ENCODE measurements at places on chromosomes 2 and 18.

- no peak for DNase-seq
Measured at GRCh38 chr2:200744201-200744602, 67.5 kb upstream of the BZW1 start.

DNA sequence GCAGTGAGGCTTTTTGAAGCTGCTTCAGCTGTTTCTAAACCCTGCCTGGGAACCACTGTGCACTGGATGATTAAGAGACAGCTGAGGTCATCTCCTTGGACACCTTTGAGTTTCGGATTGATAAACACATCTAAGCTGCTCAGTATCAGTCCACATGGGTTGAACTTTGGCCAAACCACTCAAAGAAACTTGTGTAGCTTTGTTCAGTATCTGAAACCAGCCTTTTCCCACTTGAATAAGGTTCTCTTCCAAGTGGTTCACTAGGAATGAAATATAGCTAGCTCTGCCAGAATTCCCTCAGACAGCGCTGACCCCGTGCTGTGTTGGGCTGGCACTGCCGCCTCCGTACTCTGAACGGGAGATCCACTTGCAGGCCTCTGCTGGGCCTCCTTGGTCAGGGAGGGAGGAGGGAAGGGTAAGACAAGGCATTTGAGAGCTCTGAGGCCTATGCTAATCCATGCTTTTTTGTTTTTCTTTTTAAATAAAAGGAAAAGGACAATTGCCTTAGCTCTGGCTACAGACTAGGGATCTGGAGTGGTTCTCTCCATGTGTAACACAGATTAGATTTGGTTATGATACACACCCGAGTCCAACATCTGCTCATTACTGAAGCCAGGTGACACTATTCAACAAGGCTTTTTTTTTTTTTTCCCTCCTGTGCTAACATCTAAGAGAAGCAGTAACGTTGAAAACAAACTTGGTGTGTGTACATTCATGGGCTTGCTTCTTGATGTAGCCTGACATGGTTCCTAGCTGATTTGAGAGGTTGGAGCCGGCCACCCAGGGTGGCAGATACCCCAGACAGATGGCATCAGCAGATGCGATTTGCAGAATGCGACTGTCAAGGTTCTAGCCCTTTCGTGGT, 67.7 kb downstream of the NCK2 start:
- DNase-seq, result no peak

DNA sequence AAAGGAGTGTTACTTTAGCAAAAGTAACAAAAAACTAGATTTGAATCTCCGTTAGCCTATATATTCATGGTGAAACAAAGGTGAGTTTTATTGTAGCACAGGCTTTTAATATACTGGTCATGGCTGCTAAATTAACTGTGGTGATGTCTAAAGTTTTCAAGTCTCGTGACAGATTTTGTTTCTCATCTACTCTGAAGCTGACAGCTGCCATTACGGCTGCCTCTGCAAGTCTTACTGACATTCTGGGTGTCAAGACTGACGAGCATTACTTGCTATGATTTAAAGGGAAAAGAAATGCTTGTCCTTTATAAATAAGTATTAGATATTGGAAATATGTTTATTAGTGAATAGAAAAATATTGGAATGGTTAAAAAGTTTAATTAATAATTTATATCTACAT, 207.7 kb downstream of the DSEL start:
- no peak for DNase-seq

- DNase-seq, result no peak
Measured at GRCh38 chr2:109207176-109207575, 78.2 kb downstream of the SH3RF3 start.

DNA sequence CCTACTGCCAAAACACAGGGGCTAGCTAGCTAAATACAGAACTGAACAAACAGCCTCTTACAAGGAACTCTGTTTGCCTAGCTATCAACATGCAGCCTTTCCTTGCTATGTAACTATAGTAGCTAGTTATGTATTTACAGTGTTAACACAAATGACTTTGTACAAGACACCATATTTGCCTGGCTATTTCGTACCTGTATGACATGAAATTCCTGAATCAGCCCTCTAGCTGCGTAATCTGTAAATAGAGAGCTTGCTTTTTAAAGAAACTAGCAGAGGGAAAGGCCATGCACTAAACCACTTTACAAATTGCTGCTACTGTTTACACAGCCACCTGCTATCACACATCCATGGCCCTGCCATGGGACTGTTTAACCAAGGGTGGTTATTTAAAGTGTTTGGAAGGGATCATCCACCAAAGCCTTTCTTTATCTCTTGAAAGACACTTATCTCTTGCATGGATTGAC, 248.7 kb downstream of the TFCP2L1 start:
- no peak for DNase-seq

GRCh38 chr2:1818811-1819210, 74.5 kb upstream of the PXDN start:
- no peak for DNase-seq

DNA sequence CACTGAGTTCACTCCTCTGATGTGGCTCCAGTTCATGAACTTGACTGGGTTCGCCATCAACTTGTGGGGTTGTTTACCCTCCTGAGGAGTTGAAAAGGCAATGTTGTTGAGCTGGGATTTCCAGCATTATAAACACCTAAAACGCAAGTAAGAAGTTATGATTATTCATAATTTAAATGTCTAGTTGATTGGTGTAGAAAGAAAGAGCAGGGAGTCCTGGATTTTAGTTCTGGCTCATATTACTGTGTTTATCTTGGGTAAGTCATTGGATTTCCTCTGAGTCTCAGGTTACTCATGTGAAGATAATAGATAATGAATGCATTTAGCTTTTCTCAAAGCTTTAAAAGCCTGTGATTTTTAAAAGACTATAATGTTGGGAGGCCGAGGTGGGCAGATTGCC, 438.0 kb upstream of the CDH20 start:
- no peak for DNase-seq

GRCh38 chr18:78526923-78527711, 452.5 kb upstream of the SALL3 start:
- DNase-seq, result no peak

GRCh38 chr2:73006969-73007710, 64.4 kb downstream of the SFXN5 start:
- no peak for DNase-seq

- no peak for DNase-seq
Measured at GRCh38 chr18:60975420-60975819, 357.8 kb upstream of the CDH20 start.

DNA sequence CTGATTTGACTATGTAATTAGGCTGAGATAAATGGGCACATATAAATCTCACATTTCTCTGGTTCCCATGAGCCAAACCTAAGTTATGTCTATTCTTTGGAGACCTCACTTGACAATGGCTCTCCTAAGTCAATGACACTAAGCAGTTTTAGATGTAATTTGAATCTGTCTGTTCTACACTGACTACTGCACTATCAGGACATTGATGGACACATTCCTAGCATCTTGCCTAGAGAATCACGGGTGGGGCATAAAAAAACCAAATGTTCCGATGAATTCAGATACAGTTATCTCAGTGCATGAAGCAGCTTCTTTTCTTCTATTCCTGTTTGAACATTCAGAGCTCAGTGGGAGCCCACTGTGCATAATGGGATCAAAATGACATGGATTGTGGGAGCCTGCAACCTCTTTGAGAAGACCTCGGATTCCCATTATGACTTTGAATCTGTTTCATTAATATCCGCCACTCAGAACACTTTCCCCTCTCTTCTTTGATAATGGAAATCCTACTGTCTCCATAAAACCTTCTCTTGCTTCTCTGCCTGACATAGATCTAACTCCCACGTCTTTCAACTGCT, 110.8 kb downstream of the FSHR start:
- DNase-seq, result no peak

DNA sequence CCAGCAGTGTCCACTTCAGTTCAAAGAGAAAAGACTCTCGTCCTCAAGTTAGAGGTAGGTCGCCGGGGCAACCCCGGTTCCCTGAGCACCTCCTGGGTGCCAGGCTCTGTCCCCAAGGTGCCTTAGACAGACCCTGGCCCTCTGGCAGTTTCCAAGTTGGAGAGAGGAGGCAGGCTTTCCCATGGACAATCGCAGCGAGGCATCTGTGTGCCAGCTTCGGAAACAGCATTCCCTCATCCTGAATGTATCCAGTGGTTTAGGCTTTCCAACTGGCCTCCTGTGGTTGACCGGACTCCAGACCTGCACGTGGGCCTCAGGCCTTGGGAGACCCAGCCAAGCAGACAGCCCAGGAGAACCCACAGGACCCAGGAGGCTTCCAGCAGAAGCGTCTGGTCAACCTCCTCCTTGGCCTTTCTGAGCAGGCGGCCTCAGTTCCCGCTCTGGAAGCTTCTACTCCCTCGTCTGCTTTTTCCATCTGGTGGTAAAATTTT, 70.3 kb downstream of the KCNF1 start:
- DNase-seq, result no peak

- no peak for DNase-seq
Measured at GRCh38 chr2:73984203-73984921, at the start of gene TET3. Gene TET3 (plus strand): TSS chr2:73984910. CDS start chr2:73986404, 1,494 bp downstream.

DNA sequence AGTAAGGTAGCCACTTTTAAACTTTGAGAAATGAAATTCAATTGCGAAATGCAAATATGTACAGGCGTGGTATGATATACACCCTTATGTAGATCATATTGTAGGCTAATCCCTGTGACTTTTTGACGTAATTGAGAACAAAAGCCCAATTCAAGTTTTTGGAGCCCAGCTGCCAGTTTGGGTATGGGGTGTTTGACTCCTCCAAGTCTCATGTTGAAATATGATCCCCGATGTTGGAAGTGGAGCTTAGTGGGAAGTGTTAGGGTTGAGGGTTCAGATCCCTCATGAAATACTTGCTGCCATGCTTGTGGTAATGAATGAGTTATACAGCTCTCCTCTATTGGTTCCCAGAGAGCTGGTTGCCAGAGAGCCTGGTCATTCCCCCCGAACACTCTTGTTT, 1666.8 kb downstream of the SUCLG1 start:
- DNase-seq, result no peak

DNA sequence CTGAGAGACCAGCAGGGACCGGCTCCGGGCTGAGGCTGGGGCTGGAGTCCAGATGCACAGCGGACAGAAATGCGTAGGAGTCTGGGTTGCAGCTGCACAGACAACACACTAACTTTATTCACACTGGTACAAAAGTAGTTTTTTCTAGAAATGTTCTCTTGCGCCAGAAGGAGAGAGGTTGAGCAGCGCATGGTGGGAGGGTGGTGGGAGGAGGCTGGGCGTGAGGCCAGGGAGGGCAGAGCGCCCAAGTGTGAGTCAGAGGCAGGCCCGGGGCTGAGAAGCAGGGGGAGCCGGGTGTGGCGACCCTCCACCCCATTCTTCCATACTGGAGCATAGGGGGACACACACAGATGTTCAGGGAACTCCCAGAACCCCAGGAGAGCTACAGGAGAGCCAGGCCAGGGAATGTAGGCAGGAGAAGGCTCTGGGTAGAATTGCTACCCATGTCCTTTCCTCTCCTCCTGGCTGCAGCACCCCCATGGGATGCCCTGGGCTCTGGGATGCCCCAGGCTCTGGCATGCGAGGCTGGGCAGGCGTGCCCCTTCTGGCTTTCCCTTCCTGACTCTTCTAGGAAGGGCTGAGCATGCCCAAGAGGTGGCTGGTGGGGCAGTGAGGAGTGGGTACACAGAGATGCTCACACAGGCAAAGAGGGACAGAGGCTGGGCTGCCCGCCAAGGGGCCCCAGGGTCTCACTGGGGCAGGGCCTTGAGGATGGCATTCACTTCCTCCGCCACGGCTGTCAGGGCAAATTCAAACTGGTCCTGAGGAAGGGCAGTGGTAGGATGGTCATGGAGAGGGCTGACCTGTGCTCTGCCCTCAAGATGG, 10.6 kb downstream of the DNAJB2 start:
- no peak for DNase-seq

GRCh38 chr2:100126897-100127401, 15.4 kb downstream of the AFF3 start:
- DNase-seq, result no peak

- DNase-seq, result no peak
Measured at GRCh38 chr2:160891353-160891740, 268.9 kb upstream of the TANK start.

DNA sequence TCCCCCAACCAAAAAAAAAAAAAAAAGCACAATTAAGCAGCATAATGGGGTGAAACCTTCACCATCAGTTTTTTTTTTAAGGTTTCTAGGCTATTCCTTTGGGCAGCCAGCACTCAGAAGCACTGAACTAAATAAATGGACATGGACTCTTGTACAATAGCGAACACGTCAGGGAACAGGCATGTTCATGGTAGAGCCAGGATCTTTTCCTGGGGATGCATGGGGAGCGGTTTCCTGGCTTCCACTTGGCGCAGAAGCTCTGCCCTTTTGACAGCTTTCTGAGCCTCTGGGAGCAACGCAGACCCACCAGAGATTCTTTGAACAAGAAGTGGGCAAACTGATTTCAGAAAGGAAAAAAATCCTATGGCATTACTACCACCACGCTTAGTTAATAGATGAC, 35.0 kb downstream of the ALPK2 start:
- DNase-seq, result no peak

- DNase-seq, result no peak
Measured at GRCh38 chr18:47522359-47522758, 270.9 kb upstream of the SKOR2 start.

GRCh38 chr18:34493566-34494358, 216.3 kb upstream of the DTNA start:
- peak; percentile 18 for DNase-seq

DNA sequence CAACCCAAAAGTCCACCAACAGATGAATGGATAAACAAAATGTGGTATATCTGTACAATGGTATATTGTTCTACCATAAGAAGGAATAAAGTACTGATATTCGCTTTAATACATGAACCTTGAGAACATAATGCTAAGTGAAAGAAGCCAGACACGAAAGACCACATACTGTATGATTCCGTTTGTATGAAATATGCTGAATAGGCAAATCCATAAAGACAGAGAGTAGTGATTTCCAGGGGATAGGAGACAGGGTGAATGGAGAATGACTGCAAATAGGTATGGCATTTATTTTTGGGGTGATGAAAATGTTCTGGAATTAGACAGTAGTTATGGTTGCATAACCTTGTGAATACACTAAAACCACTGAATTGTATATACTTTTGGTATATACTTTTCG, 28.6 kb upstream of the IHH start:
- DNase-seq, result no peak

- DNase-seq, result no peak
Measured at GRCh38 chr2:11483806-11484617, 18.1 kb upstream of the E2F6 start.

DNA sequence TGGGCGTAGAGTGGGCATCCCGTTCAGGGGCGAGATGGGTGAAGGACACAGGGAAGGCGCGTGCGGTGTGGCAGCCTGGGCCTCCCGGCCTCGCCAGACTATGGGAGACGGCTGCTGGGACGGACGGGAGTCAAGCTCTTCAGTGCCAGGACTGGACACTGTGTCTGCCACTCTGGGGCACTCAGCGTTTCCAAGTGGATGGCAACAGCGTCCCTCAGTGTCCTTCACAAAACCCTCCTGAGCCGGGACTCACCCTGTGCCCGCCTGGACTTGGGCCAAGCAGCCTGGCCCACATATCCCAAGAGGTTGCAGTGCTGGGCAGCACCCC, 16.3 kb upstream of the BOK start:
- no peak for DNase-seq

DNA sequence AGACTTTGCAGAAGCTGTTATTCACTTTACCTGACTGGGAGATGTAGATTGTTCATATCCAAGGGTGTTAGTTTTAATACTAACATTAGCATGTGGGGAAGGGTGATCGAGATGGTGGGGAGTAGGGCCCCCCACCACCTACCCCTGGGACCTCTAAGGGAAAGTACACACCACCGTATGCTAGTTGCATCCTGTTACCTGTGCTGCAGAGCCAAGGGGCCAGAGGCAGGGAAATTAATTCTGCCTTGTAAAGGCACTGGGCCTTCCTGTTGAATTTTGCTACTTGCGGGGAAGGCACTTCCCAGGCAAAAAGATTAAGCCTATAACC, 9.0 kb downstream of the STEAP3 start:
- no peak for DNase-seq

GRCh38 chr2:19866771-19867170, 35.0 kb downstream of the TTC32 start:
- DNase-seq, result no peak
